ENCODE measurements at places on chromosomes 6 and 20.

DNA sequence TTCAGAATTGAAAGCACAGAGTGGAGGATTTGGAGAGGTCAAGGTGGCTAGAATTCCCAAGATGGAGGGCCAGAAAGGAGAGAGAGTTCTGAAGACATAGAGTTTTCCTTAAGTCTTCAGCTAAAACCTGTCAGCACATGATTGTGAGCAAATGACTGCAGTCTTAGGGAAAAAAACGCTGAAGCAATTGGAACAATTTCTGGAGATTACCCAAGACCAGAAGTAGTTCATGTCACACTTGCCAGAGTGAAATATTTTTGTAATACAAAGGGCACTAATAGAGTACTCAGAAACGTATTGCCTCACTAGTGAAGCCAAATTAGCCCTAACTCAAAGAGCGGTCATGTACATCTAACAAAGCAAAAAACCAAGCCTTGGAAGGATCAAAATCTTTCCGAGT lies 541.3 kb upstream of the MARCKS start:
- no peak for DNase-seq

GRCh38 chr6:16078064-16078463 lies 50.8 kb upstream of the MYLIP start:
- no peak for DNase-seq

GRCh38 chr6:63582579-63583231 lies 10.4 kb downstream of the LOC128125822 start:
- DNase-seq: no peak

DNA sequence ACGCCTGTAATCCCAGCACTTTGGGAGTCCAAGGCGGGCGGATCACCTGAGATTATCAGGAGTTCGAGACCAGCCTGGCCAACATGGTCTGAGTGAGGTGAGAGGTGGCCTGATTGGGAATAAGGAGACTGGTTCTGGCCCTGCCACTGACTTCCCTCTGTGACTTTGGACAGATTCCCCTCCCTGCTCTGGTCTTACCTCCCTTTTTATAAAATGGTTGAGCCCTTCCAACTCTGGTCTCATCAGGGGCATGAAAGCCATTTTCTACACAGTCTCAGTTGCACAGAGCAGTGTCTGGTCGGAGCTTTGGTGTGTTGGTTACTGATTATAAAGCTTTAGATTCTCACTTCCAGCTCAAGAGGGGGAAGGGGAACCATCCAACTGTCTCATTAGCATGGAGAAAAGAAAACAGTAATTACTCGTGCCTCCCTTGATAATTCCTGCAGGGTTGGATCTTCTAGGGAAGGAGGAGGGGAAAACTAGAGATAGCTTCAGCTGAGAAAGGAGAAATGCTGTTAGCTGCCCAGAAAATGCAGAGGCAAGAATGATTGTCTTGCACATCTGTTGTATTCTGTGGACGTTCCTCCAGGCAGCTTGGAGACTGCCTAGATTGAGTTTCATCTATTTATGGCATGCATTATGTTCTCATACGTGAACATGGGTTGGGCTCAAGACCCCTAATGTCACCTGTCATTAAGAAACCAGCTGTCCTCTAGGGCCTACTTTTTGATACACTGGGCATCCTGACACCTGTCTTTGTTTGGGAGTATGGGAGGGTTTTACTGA lies 30.4 kb downstream of the RALY start:
- DNase-seq: no peak

DNA sequence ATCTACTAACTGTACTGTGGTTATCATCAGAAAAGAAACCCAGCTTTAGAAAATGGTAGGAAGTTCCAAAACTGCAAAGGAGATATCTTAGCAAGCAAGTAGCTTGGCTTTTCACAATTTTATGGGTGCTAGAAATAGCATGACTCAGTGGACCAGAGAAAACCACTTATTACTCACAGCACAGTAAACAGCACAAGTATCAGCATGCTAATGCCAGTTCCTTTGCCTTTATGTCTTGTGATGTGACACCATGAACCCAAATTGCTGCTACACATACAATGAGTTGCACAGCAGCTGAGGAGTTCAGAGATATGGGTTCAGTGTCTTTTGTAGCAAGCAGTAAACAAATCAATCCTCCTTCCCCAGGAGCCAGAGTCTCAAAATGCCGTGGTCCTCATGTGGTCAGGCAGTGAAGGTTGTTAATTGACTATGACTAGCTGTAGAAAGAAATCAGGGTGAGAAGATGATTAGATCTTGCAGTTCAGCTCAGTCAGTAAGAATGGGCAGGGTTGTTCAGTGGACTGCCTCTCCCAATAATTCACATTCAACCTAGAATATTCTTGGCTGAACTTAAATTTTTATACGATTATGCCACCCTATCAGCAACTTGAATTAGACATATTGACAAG lies 73.3 kb downstream of the OPRM1 start:
- no peak for DNase-seq

DNA sequence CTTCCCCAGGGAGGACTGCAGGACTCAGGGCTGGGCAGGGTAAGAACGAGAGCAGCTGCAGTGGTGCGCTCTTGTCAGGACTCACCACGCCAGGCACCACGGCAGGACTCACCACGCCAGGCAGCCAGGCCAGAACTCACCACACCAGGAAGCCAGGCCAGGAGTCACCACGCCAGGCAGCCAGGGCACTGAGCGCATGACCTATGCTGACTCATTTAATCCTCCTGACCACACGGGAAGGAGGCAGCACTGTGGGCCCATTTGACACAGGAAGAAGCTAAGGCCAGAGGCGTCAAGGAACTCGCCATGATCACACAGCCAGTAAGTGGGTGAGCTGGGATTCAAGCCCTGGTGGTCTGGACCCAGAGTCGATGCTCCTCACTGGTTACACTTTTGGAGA lies 189.3 kb downstream of the PREX1 start:
- no peak for DNase-seq

- no peak for DNase-seq
Measured at GRCh38 chr6:163720005-163720404, 305.5 kb downstream of the QKI start.

GRCh38 chr6:25263657-25264056 lies 15.5 kb upstream of the CARMIL1 start:
- no peak for DNase-seq

DNA sequence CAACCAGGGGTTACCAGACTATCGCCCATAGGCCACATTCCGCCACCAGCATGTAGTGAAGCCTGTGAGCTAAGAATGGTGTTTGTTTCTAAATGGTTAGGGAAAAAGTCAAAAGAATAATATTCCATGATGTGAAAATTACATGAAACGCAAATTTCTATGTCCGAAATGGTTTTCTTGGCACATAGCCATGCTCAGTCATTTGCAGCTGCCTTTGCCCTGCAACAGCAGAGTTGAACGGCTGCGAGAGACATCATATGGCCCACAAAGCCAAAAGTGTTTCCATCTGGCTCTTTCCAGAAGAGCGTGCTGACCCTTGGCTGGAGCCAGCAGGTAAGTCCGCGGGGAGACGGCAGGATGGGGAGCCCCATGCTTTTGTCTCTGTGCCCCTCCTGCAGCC lies 60.7 kb downstream of the FAM120B start:
- no peak for DNase-seq

GRCh38 chr6:5701174-5701573 lies 305.6 kb downstream of the NRN1 start:
- DNase-seq: no peak

DNA sequence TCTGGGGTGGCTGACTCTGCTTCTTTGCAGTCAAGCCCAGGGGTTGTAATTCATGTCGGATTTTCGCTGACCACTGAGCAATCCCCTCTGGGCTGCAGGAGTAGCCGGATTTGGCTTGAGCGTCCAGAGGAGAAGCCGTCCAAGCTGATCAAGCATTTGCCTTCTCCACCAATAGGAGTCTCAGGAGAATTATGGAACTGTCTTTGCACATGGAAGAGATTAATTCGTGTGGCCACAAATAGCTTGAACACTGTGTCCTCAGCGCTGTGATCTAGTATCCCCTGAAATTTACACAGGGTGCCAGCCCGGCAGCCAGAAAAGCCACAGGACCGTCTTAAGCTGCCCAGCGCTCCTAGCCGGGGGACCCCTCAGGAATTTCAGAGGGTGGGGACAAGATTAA lies 37.1 kb downstream of the EYA2 start:
- no peak for DNase-seq

DNA sequence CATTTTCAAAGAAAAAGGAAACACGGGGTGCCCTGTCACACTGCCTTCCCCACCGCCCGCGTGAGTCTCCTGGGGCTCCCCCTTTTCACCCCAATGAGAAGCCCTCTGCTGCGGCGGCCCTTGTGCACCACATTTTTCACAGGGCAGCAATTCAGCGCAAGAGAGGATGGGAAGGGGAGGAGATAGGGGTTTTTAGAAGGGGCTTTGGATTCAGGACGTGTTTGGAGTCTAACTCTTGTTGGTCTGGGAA lies 726 bp upstream of the ARFGEF3 start:
- no peak for DNase-seq

GRCh38 chr20:50027611-50028105 lies 44.9 kb downstream of the SNAI1 start:
- no peak for DNase-seq

DNA sequence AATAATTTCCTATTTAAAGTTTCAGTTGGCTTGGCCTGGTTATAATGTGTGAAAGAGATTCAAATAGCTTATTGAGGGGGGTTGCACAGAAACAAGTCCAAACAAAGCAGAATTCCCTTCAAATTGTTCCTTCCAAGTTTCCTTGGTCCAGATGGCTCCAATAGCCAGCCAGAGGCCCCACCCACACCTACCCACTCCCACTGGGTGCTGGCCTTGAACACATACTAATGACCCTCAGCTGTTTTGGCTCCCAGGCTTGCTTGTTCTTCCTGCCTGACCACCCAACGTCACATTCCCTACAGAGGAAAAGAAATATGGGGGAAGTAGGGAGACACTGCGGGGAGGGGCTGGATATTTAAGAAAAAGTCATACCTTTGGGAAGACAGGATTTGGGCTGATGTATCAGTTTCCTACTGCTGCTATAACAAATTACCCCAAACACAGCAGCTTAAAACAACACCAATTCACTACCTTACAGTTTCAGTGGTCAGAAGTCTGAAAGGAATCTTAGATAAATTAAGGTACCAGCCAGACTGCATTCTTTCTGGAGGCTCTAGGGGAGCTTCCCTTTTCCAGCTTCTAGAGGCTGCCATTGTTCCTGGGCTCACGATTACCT lies 95.7 kb downstream of the COL21A1 start:
- DNase-seq: no peak

DNA sequence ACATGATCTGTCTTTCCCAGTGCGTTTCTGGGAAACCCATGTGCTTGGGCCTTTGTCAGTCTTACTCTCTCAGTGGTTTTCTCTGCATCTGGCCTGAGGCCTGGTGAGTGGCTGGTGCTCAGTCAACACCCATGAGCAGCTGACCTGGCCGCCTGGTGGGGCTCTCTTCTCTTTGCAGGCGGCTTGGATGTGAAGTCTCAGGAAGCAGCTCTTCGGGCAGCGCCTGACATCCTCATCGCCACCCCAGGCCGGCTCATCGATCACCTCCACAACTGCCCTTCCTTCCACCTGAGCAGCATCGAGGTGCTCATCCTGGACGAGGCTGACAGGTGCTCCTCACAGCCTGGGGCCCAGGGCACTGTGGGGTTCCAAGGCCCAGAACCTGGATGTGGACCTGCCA lies 10.8 kb downstream of the DDX27 start:
- no peak for DNase-seq

GRCh38 chr6:56335726-56336125 lies 88.3 kb upstream of the COL21A1 start:
- DNase-seq: no peak

DNA sequence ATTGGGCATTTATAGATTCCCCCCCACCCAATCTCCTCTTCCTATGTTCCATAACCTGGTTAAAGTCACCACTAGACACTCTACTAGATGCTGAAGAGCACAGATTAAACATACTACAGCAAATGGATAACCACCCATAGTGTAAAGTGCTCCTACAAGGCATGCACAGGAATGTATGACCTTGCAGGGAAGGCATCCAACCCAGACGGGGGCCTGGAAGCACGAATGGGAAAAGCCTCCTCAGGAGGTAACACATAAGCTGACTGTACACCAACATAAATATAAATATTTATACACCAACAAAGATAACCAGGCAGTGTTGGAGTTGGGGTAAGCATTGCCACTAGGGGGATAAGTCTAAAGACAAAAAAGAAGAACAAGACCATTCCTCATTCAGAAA lies 691.7 kb downstream of the GRIK2 start:
- DNase-seq: no peak

DNA sequence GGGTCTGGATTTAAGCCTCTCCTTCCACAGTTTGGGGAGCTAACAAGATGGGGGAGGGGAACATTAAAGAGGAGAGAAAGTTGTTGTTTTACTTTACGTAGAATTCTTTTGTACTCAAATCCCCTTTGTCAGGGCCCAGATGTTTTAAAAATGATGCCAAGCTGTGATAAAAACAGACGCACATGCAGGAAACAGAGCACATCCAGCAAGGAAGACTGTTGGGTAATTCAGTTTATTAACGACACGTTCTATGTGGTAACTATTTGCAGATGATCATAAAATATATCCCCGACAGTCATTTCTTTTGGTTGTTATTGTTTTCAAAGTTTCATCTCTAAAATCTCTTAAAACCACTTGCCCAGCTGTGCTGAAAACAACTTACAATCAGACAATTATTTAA lies 307.0 kb upstream of the PRDM1 start:
- no peak for DNase-seq

GRCh38 chr6:106045077-106045476 lies 41.1 kb upstream of the PRDM1 start:
- DNase-seq: no peak

GRCh38 chr20:50810063-50810462 lies 15.2 kb downstream of the BCAS4 start:
- DNase-seq: no peak

GRCh38 chr6:113901482-113901881 lies 44.3 kb downstream of the MARCKS start:
- no peak for DNase-seq

DNA sequence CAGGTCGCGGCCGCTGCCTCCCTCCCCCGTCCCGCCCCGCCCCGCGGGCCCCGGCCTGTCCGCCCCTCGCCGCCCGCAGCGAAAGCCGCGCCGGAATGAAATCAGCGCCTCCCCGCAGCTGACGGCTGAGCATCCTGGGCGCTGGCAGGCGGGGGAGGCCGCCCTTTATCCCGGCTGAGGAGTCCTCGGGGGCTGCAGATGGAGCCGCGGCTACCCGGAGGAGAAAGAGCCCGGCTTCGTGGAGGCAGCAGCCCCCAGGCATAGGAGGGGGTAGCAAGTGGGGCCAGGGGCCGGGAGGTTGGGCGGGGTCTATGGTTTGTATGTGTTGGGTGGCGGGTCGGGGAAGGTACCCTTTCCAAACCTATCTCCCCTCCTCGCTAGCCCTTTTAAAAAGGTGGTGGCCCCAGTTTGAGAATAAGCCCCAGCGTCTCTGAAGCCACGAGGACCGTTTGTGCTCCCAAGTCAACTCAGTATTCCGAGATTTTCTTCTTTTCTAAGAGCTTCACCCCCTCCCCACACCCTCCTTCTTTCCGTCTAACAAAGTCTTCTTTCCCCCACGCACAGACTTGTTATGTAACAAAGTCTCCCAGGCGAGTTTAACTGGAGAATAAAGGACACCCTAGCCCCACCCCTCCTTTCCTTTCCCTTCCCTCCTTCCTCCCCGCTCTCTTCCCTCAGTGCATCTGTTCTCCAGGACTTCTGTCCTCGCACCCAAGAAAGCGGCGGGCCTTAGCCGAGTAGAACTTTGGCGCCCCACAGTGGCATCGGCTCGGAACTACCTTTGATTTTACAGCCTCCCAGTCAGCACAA lies 11.0 kb downstream of the POU3F2 start:
- no peak for DNase-seq

GRCh38 chr6:128743974-128744765 lies 138.8 kb upstream of the LAMA2 start:
- DNase-seq: no peak

GRCh38 chr6:74742793-74743508 lies 462.9 kb downstream of the COL12A1 start:
- DNase-seq: no peak

- DNase-seq: no peak
Measured at GRCh38 chr6:5091210-5092069, 6.3 kb downstream of the PPP1R3G start.
